ENCODE measurements at places on chromosomes 4 and X.

DNA sequence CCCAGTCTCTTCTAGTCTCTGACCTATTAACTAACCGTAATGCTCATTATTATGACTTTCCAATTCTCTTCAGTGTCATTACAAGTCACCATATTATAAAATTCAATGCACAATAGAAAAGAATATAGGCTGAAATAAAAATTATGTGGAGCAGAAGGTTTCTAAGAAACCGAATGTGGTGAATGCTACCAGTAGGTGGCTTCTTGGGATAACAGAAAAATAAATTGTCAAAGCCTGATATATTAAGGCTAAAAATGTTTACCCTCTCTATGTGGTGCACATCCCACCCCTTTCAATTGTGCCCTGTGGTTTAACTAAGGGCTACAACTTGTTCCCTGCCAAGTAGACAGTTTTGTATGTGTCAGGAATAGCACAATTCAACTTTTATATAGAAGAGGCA is 624.6 kb upstream of the TECRL start:
- DNase-seq: no peak

GRCh38 chr4:117324851-117325491 is 239.6 kb upstream of the TRAM1L1 start:
- no peak for DNase-seq

- no peak for DNase-seq
Measured at GRCh38 chrX:141787655-141788054, 50.5 kb upstream of the MAGEC3 start.

DNA sequence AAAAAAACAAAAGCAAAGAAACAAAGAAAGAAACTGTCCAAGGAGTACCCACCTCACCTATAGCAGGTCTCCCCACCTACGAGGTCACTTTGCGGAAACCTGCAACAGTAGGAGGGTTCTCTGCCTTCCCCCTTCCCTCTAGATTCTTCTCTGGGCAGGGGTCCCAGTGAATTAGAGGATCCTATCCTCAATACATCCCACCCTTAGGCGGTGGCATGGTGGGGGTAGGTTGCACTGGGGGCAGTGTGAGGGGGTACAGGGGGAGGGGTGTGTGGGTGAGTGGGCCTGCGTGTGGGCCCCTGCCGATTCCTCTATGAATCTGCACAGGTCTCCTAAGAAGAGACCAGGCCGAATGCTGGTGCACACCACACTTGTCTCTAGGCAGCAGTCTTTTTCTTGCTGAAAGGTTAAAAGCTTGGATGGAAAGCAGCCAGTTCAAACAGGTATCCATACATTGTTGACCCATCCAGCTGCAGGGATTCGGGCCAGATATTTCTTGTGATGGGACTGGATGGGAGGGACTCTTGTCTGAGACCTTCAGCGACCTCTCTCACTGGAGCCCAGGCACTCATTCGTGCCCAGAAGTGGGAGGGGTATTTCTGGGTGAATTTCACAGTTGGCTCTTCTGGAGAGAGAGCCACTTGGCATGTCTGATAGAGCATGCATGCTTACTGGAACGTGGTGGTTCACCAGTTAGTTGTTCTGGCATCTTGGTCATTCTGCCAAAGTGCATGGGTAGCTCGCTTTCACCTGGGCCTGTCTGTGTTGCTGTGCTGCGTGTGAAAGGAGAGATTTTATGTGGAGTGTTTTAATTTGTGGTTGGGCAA is 65.6 kb downstream of the NBDY start:
- no peak for DNase-seq

- DNase-seq: no peak
Measured at GRCh38 chrX:43559644-43560043, 96.5 kb upstream of the MAOA start.

DNA sequence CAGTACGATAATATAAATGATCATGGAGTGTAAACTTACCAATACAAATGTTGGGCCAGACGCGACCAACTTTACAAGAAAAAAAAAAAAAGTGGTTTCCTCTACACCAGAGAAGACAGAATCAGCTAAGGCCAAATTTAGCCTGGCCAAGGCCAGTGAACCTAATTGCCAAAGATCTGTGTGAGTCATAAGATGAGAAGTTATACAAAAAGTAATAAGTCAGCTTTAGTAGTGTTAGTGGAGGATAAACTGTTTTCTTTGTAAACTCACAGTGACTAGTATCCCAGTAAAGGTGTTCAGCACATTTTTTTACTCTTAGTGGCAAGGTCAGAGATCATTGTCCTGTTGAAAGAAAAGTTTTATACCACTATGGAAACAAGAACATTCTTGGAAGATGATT is 531.4 kb upstream of the TECRL start:
- DNase-seq: no peak

DNA sequence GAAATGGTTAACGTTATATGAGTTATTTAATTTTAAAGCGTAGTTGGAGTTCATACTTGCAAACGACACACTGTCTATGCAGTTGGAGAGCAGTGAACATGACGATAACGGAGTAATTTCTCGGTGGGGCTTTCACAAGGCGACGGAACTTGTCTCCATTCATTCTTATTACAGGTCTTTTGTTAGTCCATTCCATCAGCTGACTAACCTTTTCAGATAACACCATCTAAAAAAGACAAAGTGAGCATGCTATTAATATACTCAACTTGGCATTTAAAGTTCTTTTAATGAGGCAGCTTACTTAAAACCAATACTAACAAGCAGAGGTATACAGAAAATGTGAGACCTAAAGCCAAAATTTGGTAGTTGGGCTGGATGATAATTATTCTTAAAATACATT is 19.9 kb downstream of the MAGT1 start:
- DNase-seq: no peak

DNA sequence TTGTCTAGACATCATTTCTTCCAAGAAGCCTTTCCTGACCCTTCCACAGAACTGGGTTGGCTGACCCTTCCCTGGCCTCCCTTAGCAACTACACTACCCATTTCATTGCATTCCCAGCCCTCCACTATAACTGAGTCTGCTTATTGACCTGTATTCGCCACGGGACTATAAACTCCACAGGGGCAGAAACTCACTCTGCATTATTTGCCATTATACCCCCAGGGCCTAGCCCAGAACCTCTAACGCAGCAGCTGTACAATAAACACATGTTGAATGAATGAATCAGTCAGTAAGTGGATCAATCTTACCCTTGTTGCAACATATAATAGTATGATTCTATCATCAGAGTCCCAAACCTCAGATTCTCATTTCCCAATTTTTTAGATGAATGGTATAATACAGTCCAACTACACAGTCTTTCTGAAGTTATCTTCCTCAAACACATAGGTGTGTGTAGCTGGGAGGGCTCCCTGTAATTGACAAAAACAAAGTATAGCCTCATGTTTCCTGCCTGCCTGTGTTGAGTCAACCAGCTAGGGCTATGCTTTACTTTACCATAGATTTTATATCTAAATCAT is 209.3 kb downstream of the CHIC2 start:
- DNase-seq: no peak

GRCh38 chrX:70437011-70437410 is 7.6 kb upstream of the DLG3 start:
- DNase-seq: no peak

GRCh38 chrX:138748480-138748879 is 37.0 kb upstream of the FGF13 start:
- DNase-seq: no peak

GRCh38 chr4:159250751-159251325 is 148.0 kb downstream of the RAPGEF2 start:
- no peak for DNase-seq

GRCh38 chr4:62560858-62561257 is 1360.7 kb downstream of the ADGRL3 start:
- DNase-seq: no peak

DNA sequence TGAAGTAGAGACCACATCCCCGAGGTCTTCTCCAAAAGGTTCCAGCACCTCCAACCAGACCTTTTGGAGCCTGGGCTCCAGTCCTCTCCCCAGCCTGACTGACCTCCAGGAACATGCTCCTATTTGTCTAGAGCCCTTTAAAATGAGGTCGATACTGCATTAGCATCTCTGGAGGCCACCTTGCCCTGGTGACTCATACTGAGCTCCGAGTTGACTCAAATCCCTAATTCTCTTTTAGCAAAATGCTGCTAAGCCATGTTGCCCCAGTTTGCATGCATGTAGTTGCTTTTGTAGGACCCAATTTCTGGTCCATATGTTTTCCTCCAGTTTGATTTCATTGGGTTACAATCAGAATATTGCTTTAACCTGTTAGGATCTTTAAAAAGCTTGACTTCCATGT is 43.5 kb upstream of the CITED1 start:
- peak; percentile 13 for DNase-seq

GRCh38 chrX:38402118-38402517 is 49.7 kb downstream of the OTC start:
- DNase-seq: no peak

DNA sequence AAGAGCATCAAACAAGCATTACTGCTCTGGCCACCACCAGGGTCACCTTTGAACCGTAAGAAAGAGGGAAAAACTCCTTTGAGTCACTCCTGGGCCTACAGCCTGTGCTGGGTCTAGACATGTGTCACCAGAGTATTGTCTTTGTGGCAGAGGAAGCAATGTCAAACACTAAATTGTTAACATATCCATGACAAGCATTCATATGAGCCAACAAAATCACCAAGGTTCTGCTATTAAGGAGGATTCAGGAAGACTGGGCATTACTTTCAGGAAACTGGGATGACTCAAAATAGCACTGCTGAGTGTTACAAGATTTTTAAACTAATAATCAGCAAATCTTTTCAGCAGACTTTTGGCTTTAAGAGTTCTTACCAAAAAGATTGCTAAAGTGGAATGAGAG is 28.1 kb downstream of the LGI2 start:
- no peak for DNase-seq

DNA sequence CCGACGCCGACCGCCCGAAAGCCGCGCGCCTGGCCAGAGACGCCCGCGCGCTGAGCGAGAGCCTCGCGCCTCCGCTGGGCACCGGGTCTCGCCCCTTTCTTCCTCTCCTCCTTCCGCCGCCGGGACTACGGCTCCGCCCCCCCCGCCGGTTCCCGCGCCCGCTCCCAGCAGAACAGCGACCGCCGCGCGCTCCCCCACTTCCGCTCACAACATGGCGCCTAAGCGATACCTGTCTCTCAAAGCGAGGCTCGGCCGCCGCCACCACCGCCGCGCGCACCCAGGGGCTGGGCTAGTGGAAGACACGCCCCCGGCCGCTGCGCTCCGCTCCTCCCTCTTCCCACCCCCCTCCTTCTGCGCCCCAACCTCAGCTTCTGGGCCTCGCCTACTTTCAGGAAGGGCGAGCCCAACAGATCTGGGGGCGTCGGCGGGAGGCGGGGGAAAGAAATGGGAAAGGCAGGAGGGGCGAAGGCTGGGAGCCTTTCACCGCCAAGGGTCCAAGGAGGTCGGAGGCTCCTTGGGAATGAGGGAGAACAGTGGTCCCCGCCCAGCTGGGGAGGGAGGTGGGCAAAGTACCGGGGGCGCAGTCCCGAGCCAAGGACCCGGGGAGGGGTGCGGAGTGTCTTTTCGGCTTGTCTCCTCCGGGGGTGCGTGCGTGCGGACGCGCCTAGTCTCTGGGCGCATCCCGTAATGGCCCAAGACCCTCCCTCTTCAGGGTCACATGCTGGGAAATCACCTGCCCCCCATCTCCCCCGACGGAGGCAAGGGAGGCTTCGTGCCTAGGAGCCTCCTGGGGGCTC is at the start of gene RPS6KA3:
Gene RPS6KA3, minus strand, starts transcription at position 100 of the 797 bp plus-strand sequence. CDS start 277 bp downstream, outside the sequence.
- DNase-seq: peak; percentile 75

GRCh38 chr4:123812066-123812390 is 415.4 kb downstream of the SPRY1 start:
- no peak for DNase-seq

DNA sequence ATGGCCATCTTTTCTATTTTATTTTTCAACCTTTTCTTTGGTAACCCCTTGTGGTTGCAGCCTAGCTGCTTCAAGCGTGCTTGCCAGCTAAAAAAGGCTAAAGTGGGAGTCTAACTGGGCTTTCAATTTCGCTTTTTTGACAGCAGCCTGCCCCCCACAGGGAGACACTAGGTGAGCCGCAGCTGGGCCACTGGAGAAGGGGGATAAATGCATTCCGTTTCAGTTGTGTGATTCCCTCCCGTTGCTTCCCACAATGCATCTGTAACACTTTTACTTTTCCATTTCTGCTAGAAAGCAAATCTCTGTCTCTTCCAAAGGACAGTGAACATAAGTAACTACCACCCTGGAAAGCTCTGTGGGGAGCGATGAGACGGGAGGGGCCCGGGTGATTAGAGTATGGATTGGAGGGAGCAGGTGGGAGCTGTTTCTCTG is 86.3 kb upstream of the RAPGEF2 start:
- no peak for DNase-seq

- DNase-seq: no peak
Measured at GRCh38 chr4:149164282-149164681, 651.4 kb downstream of the IQCM start.

DNA sequence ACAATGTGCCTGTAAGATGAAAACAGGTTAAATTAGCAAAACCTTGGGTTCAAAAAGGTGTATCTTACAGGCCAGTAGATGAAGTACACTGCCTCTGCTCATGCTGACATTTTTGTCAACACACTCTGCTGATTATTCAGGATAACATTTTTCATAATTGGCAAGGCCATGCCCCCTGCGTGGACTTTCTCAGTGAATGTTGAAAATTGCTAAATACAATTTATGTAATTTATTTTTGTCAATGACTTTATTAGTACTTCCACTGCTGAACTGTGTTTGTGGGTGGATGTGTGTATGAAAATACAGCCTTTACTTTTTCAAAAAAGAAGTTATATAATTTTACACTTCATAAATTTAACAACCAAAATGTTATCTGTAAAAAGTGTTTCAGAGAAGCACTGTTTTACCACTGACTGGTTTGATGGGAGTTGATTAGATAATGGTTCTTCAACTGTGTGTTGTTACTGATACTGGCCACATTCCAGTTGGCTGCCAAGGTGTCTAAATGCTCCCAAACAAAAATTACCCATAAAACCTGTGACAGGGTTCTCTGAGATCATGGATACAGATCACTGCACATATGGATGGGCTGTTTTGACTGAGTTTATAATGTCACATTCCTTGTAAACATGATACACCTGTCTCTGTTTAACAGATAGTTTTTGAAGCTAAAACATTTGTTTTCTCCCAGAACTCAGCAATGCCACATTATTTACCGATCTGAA is 151.9 kb upstream of the SLC7A11 start:
- no peak for DNase-seq

DNA sequence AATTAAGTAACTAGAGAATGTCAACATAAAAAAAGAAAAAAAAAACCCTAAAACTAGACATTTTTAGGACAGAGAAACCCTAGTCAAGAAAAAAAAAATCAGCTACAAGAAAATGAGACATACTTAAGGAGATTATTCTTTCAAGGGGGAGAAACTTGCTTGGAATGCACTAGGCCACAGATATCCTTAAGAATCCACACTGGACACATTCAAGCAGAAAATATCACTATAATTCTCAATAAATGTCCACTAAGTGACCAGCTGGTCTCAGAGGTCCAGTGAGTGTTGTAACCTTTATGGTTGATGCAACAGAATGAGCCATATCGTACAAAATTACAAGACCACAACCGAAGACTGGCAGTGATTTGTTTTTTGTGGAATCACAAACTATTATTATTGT is 15.6 kb upstream of the IBSP start:
- no peak for DNase-seq

GRCh38 chrX:140799216-140799615 is 89.7 kb downstream of the LINC00632 start:
- DNase-seq: no peak

- DNase-seq: no peak
Measured at GRCh38 chr4:146342600-146343192, 128.4 kb downstream of the REELD1 start.

GRCh38 chr4:56757261-56757746 is 64.2 kb downstream of the SPINK2 start:
- no peak for DNase-seq
